GM19239 (cell line): ENCODE measurements at places on chromosomes 1 and 21.

- no peak for DNase-seq
Observed at GRCh38 chr1:233710031-233710430, 96.1 kb downstream of the KCNK1 start.

DNA sequence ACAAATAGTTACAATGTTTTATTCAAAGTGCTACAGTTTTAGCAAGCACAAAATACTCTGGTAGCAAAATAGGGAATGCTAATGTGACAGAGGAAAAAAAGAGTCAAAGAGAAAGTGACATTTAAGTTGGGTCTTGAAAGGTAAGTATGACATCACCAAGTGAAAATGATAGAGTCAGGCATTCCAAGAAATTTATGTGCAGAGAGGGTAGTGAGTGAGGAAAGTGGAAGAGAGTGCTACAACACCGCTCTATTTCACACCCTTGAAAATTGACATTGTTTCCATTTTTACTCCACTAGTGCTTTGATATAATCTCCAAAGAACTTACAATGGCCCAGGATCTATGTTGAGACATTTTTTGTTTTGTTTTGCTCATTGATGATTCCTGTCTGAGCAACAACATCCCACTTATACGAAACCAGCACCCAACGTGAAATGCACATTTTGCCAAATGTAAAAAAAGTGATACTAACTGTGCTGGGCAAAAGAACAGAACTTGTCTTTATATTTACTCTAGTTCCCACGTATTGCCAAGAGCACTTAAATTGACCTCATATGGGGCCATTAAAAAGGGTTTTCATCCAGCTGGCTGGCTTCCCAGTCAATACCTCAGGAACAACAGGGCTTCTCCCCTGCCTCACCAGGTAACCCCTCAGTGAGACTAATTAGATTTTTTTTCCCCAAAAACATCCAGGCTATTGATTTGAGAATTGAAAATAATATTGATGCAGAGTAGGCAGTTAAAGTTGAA is 206.3 kb upstream of the NR5A2 start:
- DNase-seq = no peak

GRCh38 chr1:52436817-52437216 is 32.4 kb downstream of the PRPF38A start:
- no peak for DNase-seq

- DNase-seq = no peak
Observed at GRCh38 chr1:209305221-209305954, 278.1 kb upstream of the CAMK1G start.

- no peak for DNase-seq
Observed at GRCh38 chr1:118660769-118661168, 327.4 kb downstream of the TBX15 start.

DNA sequence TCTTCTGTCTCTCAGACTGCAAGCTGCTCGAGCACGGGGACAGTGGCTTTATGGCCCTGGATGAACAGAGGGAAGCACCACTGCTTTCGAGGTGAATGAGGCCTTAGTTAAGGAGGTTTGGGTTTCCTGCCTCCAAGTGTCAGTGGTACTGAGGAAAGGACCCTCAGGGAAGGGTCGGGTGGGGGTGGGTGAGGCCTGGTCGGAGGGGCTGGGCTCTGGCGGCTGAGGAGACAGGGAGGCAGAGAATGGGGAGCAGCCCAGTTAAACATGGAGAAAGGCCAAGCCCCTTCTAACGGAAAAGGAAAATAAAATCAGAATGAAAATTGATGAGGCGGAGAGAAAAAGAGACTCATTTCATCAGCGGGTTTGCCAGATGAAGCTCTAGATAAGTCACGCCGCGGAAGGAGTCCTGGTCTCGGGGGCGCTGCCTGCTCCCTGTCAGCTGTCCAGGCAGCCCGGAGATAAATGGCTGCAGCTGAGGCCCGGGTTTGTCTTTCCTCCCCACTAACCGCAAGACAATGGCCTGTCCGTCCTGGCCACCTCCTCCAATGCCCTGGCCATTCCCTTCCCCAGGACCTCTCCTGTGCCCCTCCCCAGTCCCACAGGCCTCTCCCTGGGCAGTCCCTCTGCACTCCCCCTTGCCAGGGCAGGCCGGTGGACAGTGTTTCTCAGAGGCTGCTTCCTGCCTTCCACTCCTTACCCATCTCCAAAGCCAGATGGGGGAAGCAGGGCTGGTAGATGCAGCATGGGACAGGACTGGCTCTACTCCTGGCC is 55.2 kb downstream of the LRRN2 start:
- DNase-seq = no peak

DNA sequence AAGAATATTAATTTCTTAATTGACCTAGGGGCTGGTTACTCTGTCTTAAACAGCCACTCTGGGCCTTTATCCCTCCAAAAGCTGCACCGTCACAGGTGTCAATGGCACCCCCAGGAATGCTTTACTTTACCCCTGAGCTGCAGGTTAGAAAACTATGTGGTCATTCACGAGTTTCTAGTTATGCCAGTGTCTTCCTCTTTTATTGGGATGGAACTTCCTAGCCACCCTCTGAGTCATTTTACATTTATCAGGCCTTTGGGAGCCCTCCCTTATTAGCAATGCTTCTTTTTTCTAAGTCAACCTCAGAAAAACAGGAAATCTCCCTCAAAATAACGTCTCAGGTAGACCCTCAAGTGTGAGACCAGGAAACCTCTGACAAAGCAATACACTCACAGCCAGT is 59.4 kb upstream of the USH2A start:
- DNase-seq = no peak

- DNase-seq = no peak
Observed at GRCh38 chr1:63713627-63714481, 60.0 kb upstream of the ROR1 start.

DNA sequence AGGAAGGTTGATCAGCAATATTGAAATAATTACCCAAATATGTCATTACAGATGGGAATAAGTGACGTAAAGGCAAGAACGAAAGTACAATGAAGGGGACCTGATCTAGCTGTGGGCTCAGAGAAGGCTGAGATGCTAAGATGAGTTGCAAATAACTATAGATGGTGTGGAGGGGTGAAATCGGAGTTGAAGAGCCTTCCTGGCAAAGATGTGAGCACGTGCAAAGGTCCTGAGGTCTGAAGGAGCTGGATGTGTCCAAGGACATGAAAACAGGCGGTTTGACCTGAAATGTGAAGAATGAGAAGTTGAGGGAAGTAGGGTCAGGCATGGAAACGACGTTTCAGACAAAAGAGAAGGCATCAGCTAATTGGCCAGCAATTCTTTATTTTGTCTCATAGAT is 61.6 kb upstream of the SLC45A1 start:
- DNase-seq = no peak
